Activated naive CD8-positive, alpha-beta T cell treated with anti-CD3 and anti-CD28 coated beads for 36 hours (primary cell): ENCODE measurements at places on chromosomes 5 and 9. TPM values are rescaled to one million over a fixed set of nuclear protein-coding genes. Genes with fewer than 3 reads are reported as not detected.

- peaks cover 3% of the 10 kb centered on the region for H3K4me1 ChIP-seq
- H3K36me3 ChIP-seq = no peaks in the 10 kb centered on the region
- no peak for DNase-seq
- H3K27ac ChIP-seq = no peak overlapping the region
Measured at GRCh38 chr5:126674145-126674544, 73.4 kb downstream of the PHAX start.

DNA sequence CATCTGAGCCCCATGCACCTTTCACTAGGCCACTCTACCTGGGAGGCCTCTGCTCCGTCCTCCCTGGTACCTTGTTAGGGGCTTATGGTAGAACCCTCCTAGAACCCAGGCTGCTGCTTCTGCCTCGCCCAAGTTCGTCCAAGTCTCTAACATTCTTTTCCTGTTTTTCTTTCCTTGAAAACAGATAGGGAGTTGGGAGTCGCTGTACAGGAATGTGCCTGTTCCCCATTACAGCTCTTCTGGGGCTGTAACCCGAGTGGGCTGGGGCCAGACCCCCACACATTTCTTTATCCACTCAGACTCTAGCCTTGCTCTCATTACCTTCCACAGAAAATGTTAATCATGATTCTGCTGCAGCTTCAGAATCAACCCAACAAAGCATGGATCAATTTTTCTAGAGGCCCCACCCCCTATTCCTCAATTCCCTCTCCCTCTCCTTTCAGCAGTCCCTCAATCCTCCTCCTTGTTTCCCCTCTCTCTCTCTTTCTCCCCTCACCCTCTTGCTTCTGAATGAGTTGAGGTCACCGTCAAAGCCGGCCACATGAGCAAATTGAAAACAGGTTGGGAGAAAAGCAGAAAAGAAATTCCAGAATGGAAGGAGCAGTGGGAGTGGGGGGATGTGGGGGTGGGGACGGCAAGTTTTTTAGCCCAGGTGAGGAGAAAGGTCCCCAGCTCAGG, 193.8 kb upstream of the TRIM32 start:
- no peak for DNase-seq
- H3K4me1 ChIP-seq = no peaks in the 10 kb centered on the region
- no peaks in the 10 kb centered on the region for H3K27me3 ChIP-seq
- no peaks in the 10 kb centered on the region for H3K36me3 ChIP-seq
- H3K4me3 ChIP-seq = no peak overlapping the region

The DBH gene
- not detected for total RNA-seq

The STXBP1 gene
- total RNA-seq = 19.9 TPM

The IQGAP2 gene
- total RNA-seq = 30.3 TPM
